ENCODE measurements at places on chromosomes 2 and 18.

DNA sequence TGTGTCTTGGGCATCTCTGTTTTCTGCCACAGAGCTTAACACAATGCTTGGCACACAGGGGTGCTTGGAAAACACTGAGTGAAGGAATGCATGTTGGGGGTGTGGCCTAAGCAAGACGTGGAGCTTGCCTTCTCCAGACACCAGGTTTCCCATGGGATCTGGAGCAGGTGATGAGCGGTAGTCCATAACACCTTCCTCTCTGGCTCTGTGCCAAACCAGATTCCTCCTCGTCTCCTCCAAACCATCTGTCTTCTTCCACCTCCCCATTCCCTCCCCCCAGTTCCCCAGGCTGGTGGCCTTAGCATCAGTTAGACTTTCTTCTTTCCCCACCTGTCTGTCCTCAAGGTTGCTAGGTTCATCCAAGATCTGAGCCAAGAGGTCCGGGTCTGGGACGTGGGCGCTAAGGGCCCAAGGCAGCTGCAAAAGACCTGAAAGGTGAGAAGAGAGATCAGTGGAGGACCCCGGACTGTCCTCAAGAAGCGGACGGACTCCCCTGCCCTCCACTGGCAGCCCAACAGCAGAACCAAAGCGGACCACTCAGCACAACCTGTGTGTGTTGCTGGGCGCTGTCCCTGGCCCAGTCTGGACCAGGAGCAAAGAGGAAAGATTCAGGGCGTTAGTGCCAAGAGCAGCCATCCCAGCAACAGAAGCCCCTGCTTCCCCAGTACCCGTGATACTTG, 1.2 kb upstream of the ITM2C start:
- no peaks in the 10 kb centered on the region for H3K27me3 ChIP-seq
- no peak overlapping the region for H3K27ac ChIP-seq
- H3K4me3 ChIP-seq = no peak overlapping the region
- DNase-seq = no peak
- no peaks in the 10 kb centered on the region for H3K36me3 ChIP-seq

DNA sequence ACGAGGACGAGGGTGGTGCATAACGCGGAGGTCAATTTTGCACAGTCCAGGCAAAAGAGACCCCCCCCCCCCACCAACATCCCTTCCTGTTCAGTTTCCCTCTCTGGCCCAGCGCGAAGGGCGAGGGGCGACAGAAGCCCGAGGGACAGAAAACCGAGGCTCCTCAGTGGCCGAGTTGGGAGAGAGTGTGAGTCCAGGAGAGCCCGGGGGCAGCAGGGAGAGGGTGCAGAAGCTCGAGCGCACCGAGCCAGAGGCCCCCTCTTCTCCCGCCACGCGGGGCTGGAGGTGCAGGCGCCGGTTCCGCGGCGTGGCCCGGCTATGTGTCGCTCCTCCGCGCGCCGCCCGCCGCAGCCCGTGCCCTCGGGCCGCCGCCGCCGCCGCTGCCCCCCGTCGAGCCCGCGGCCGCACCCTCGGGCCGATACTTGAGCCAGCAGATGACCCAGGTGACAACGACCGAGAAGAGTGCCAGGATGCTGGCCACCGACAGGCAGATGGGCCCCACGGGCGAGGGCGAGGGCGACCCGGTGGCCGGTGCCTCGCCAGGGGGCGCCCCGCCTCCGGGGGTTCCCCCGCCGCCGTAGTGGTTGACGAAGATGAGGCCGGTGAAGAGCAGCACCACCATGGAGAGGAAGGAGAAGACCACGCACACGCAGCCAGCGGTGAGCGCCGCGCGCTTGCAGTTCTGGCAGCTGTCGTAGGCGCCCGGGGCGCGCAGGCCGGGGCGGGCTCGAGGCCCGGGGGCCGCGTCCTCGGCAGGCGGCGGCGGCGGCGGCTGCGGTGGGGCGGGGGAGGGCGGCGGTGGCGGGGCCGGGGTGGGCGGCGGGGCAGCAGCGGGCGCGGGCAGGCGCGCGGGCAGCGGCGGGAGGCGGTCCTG, 20.2 kb upstream of the PAX3 start:
- no peaks in the 10 kb centered on the region for H3K4me1 ChIP-seq
- DNase-seq = peak; percentile 38
- H3K36me3 ChIP-seq = no peaks in the 10 kb centered on the region

- no peaks in the 10 kb centered on the region for H3K27me3 ChIP-seq
- H3K36me3 ChIP-seq = no peaks in the 10 kb centered on the region
- H3K27ac ChIP-seq = no peak overlapping the region
Observed at GRCh38 chr18:8373486-8373885, 235.8 kb upstream of the RAB12 start.

DNA sequence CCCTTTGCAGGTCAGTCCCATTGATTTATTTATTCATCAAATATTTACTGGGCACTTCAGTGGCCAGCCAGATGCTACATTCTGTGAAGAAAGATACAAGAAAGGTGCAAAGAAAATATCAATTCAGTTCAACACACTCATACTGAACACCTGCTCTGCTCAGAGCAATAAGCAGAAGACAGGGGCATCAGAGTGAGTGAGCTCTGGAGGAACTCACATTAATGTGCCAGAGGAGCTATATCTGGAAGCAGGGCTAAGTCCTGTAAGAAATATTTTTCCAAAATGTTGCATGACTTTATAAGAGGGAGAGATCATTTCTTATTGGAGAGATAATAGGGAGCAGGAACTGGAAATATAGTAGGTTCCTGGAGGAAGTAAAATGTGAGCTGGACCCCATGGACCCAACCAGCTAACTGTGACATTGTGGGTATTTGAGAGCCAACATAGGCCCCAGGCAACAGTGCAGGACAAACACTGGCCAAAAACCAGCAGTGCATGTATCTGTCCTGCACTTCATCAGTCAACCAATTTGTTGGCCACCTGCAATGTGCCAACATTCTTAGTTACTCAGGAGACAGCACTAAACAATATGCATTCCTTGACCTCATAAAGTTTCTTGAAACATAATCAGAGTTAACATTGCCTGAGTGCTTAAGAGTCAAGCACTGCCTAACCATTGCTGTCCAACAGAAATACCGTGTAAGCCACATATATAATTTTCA, 102.7 kb upstream of the PTPRM start:
- no peaks in the 10 kb centered on the region for H3K27me3 ChIP-seq
- no peak overlapping the region for H3K27ac ChIP-seq
- H3K36me3 ChIP-seq = no peaks in the 10 kb centered on the region
- H3K4me1 ChIP-seq = no peaks in the 10 kb centered on the region
- DNase-seq = no peak

DNA sequence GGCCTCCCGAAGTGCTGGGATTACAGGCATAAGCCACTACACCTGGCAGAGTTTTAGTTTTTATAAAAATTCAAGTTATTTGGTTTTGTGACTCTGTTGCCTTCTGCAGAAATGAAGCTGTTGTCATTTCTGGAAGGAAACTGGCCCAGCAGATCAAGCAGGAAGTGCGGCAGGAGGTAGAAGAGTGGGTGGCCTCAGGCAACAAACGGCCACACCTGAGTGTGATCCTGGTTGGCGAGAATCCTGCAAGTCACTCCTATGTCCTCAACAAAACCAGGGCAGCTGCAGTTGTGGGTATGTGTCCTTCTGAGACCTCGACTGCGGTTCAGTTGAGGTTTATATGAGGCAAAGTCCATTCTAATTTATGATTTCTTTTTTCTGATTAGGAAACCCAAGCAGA, 7.2 kb downstream of the MTHFD2 start:
- peaks cover 15% of the 10 kb centered on the region for H3K36me3 ChIP-seq
- H3K27me3 ChIP-seq = no peaks in the 10 kb centered on the region
- H3K4me3 ChIP-seq = no peak overlapping the region

DNA sequence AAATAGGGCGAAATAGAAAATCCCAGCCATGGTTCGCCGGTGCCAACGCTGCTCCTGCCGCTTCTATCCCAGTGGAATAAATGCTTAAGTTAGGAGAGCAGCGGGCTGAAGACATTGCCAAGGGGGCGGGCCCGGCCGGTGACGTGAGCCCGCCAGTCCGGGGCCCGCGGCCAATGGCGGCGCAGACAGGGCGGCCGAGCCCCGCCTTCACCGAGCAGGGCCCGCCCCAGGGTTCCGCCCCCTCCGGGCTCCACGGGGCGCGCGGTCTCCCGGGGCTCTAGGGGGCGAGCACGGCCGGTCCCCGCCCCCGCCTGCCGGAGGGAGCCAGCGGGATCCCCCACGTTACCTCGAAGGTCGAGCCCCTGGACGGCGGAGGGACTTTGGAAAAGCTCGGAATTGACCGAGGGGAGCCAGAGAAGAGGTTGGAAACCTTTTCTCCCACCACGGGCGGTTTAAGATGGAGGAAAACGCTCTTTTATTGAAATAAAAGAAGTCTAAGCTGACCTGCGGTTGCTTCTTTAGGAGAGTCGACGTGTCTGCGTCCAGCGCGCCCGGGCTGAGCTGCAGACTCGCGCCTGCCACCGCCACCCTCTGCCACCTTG, at the start of gene EPHA4:
Gene EPHA4, minus strand, starts transcription at position 86 of the 602 bp plus-strand sequence. Its CDS starts 56 bp downstream, at position 30.
- peak; percentile 86 for DNase-seq
- no peaks in the 10 kb centered on the region for H3K27me3 ChIP-seq
- H3K36me3 ChIP-seq = no peaks in the 10 kb centered on the region
- no peaks in the 10 kb centered on the region for H3K4me1 ChIP-seq
- H3K4me3 ChIP-seq = peak within 1 kb of the TSS; percentile 86
- H3K27ac ChIP-seq = peak within 1 kb of the TSS; percentile 71

GRCh38 chr2:216183462-216183861, 74.3 kb downstream of the XRCC5 start:
- no peaks in the 10 kb centered on the region for H3K36me3 ChIP-seq
- H3K4me3 ChIP-seq = no peak overlapping the region
- no peaks in the 10 kb centered on the region for H3K4me1 ChIP-seq
- no peaks in the 10 kb centered on the region for H3K27me3 ChIP-seq

DNA sequence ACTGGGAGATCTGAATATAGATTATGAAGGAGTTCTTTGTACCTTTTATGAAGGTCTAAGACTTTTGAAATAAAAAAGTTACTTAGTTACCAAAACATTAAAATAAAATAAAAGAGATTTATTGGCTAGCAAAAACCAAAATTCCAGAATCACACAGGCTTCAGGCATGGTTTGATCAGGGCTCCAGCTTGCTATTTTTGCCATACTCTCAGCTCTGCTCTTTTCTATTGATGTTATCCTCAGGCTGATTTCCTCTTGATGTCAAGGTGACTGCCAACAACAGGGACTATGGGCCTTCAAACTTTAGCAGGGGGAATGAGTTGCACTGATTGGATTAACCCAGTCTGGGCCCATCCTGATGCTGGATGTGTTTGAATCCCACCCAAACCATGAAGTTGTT, 174.1 kb downstream of the TFCP2L1 start:
- no peak overlapping the region for H3K27ac ChIP-seq
- H3K36me3 ChIP-seq = no peaks in the 10 kb centered on the region
- no peak for DNase-seq

DNA sequence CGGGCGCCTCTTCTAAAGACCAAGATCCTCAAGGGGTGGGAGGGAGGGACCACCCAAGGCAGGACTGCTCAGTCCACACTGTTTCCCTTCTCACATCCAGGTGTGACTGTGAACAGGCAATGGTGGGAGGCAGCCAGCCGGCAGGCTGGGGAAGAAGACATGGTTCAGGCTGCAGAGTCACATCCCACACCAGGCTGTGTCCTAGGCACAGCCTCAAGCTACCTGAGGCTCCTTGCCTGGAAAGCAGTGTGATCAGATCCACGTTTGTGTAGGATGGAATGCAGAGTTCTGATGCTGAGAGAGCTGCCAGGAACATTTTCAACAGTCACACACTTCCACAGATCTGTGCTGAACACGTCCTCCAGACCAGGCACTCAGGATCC, 16.4 kb downstream of the SLC66A2 start:
- no peak overlapping the region for H3K4me3 ChIP-seq
- peaks cover 20% of the 10 kb centered on the region for H3K4me1 ChIP-seq
- H3K36me3 ChIP-seq = no peaks in the 10 kb centered on the region
- H3K27ac ChIP-seq = peak overlapping the region; percentile 70

DNA sequence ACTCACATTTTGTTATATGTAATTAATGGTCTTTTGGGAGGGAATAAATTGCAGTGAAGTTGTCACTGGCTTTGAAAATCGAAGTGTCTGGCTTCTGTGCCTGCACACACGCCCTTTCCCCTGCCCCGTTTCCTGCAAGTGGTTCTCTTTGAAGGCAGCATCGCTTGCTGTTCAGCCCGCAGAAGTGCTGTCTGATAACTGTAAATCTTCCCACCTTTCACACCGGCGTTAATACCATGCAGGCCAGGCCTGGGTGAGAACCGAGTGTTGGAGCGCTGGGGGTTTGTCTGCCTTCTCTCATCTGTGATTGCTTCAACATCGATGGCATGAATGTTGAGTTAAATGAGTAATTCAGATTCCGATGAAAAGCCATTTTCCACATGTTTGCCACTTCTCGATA, 37.9 kb upstream of the RPL31 start:
- no peak overlapping the region for H3K4me3 ChIP-seq
- H3K4me1 ChIP-seq = no peaks in the 10 kb centered on the region
- no peak for DNase-seq
- no peaks in the 10 kb centered on the region for H3K27me3 ChIP-seq

DNA sequence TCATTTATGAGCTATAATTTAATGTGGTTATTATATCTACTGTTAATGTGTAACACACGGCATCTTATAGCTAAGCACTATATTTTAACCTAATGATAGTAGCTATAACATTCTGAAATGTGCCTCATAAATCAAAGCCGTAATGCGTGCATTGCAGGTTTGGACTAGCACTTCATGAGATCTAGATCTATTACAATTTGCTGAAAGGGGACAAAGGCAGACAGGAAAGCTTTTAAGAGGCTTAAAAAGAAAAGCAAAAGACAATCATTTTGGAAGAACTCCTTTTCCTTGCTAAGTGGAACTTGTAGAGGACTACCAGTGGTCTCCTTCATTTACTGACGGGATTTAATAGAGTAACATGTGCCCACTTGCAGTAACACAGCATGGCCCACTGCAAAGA, 213.1 kb downstream of the NBAS start:
- no peaks in the 10 kb centered on the region for H3K4me1 ChIP-seq
- no peak overlapping the region for H3K27ac ChIP-seq
- H3K4me3 ChIP-seq = no peak overlapping the region
- H3K27me3 ChIP-seq = no peaks in the 10 kb centered on the region
- H3K36me3 ChIP-seq = no peaks in the 10 kb centered on the region

- no peak overlapping the region for H3K27ac ChIP-seq
- no peaks in the 10 kb centered on the region for H3K36me3 ChIP-seq
- DNase-seq = no peak
- no peak overlapping the region for H3K4me3 ChIP-seq
- H3K27me3 ChIP-seq = no peaks in the 10 kb centered on the region
Observed at GRCh38 chr2:210428393-210429179, 48.0 kb downstream of the LANCL1 start.

DNA sequence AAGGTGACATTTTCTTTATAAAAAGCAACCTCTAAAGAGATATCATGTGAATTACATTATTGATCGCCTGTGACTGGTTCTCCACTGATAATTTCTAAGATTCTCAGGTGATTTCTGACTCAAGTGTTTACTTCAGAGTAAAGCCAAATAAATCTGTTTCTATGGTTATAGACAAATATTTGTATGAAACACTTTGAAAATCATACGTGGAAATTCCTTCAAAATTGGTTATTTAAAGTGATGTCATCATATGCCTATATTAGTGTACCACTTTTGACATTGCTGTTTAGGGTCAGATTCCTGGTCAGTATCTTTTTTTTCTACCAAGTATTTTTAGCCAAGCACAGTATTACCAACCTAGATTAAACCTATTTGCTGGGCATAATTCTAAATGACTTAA, 881.3 kb upstream of the FAM98A start:
- H3K4me3 ChIP-seq = no peak overlapping the region
- H3K36me3 ChIP-seq = no peaks in the 10 kb centered on the region
- H3K4me1 ChIP-seq = no peaks in the 10 kb centered on the region
- H3K27ac ChIP-seq = no peak overlapping the region
- DNase-seq = no peak
- H3K27me3 ChIP-seq = no peaks in the 10 kb centered on the region

Data from colonic mucosa (tissue), 4 donors.